ENCODE measurements at places on chromosomes 11 and 22. TPM values are rescaled to one million over a fixed set of nuclear protein-coding genes. Genes with fewer than 3 reads are reported as not detected.

DNA sequence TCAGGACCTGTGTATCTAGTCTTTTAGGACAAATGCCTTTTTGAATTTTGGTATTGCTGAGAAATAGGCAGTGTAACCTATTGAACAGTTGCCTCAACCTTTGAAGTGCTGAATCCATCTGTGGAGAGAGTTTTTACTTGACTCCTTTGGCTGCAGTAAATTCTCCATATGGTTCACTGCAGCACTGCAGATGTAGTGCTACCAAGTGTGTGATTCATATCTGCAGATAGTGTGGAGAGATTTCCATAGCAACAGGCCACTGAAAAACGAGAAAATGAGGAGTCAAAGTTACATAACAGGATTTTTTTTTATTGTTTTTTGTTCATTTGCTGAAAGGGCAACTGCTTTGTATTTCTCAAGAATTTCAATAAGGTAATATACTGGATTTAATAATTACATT lies 356.1 kb downstream of the RAB38 start:
- no peaks in the 10 kb centered on the region for H3K36me3 ChIP-seq
- no peaks in the 10 kb centered on the region for H3K4me1 ChIP-seq
- no peak overlapping the region for H3K4me3 ChIP-seq
- no peak overlapping the region for H3K27ac ChIP-seq
- peak; percentile 76 for DNase-seq

GRCh38 chr11:124302347-124303125 lies 11.2 kb downstream of the OR8D1 start:
- peak; percentile 4 for DNase-seq
- no peaks in the 10 kb centered on the region for H3K36me3 ChIP-seq
- H3K4me3 ChIP-seq: no peak overlapping the region
- H3K27me3 ChIP-seq: no peaks in the 10 kb centered on the region

- H3K4me3 ChIP-seq: no peak overlapping the region
- no peak overlapping the region for H3K27ac ChIP-seq
- H3K27me3 ChIP-seq: no peaks in the 10 kb centered on the region
- DNase-seq: no peak
- H3K4me1 ChIP-seq: peaks cover 2% of the 10 kb centered on the region
- peaks cover 48% of the 10 kb centered on the region for H3K36me3 ChIP-seq
Measured at GRCh38 chr11:64192434-64192833, 6.5 kb downstream of the STIP1 start.

DNA sequence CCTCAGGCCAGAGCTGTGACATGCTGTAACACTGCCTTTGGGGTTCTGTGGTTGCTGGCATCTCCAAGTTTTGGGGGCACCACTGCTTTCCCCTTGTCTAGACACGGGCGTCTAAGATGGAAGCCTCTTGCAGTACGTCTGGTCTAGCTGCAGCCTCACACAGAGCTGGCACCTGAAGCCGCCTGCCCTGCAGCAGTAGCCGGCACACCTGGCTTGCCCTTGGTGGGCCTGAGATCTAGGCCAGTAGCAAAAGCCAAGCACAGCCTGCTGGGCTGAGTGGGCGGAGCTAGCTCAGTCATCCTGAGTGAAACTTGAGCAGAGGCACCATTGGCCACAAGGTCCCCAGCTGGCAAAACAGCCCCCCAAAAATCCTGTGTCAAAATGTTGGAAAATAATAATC lies 154.2 kb downstream of the DLG2 start:
- H3K27me3 ChIP-seq: no peaks in the 10 kb centered on the region
- DNase-seq: no peak
- no peaks in the 10 kb centered on the region for H3K4me1 ChIP-seq
- no peaks in the 10 kb centered on the region for H3K36me3 ChIP-seq
- H3K27ac ChIP-seq: no peak overlapping the region
- no peak overlapping the region for H3K4me3 ChIP-seq

DNA sequence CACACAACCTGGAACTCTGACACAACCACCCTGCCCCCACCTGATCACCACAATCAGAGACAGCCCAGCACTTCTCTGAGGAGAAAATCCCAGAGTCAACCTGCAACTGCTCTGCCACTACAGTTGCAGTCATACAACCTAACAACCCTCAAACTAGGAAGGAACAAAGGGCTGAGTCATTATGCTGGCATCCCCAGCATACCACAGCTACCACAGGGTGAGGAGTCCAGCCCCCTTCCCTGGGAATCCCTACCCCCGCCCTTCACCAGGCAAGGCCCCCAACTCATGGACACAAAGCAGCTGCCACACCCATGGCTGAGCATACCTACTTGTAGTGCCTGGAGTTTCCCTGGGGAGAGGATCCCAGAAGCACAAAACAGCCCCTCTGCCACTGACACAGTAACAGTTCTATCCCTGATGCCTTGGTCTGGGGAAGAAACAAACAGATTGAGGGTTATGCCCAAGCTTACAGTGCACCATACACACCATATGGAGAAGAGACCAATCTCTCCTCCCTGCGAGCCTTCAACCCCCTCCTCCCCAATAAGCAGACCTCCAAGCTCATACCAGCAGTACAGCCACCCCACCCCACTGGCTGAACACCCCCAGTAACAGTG lies 68.5 kb upstream of the C11orf58 start:
- no peaks in the 10 kb centered on the region for H3K36me3 ChIP-seq
- no peaks in the 10 kb centered on the region for H3K4me1 ChIP-seq
- H3K27ac ChIP-seq: no peak overlapping the region
- H3K27me3 ChIP-seq: no peaks in the 10 kb centered on the region

DNA sequence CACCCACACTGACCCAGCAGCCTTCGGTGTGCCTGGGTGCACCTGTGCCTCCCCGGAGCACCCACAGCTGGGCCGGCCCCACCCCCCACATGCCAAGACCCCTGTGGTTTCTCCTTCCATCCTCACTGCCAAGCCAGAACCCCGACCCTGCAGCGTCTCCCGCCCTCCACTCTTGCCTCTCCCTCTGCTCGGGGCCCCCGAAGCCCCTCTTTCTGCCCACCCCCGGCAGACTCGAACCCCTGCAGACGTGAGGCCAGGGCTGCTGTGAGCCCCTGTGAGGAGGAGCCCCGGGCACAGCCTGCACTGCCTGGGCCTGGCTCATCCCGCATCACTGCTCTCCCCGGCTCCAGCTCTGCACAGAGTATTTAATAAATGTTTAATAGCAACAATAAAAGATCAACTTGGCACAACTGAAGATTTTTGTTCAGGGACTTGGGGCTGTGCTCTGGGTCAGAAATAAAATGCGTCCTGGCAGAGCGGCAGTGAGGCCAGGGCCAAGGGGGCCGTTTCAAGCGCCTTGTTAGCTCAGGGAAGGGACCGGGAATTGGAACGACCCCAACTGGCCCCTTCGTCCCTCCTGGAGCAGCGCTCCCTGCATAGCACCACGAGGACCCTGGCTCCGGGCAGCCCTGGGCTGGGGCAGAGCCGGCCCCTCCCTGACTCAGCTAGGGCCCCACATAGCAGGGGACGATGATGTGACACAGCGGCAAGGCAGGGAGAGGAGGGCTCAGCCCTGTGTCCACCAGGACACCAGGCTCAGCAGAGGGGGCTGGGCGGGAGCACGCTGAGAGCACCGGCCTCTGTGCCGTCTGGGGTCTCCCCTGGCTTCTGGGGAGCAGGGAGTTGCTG lies 520.8 kb downstream of the BRD1 start:
- H3K36me3 ChIP-seq: no peaks in the 10 kb centered on the region
- H3K4me1 ChIP-seq: no peaks in the 10 kb centered on the region
- DNase-seq: peak; percentile 28
- H3K4me3 ChIP-seq: no peak overlapping the region

The WBP2NL gene
- 1.0 TPM for total RNA-seq

DNA sequence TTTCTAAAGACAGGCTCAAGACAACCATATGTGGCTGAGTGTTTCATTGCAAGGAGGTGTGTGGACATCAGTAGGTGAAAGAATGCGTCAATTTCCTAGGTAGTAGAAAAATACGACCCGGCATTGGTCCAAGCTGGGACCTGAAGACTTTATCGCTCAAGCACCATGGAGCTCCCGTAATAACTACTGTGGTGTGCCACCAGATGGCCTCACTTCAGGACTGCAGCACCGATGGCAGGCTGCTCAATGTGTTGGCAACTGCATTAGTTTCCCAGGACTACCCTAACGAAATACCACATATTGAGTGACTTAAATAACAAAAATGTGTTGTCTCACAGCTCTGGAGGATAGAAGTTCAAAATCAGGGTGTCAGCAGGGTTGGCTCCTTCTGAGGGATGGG lies 72.4 kb upstream of the FAT3 start:
- no peak overlapping the region for H3K4me3 ChIP-seq
- no peak for DNase-seq
- no peaks in the 10 kb centered on the region for H3K4me1 ChIP-seq
- no peaks in the 10 kb centered on the region for H3K36me3 ChIP-seq
- H3K27me3 ChIP-seq: no peaks in the 10 kb centered on the region

- H3K4me3 ChIP-seq: no peak overlapping the region
- DNase-seq: peak; percentile 96
- H3K4me1 ChIP-seq: peaks cover 41% of the 10 kb centered on the region
- H3K36me3 ChIP-seq: no peaks in the 10 kb centered on the region
- no peaks in the 10 kb centered on the region for H3K27me3 ChIP-seq
- H3K27ac ChIP-seq: peak overlapping the region; percentile 95
Measured at GRCh38 chr11:60840470-60841430, 1.2 kb upstream of the CCDC86 start.

DNA sequence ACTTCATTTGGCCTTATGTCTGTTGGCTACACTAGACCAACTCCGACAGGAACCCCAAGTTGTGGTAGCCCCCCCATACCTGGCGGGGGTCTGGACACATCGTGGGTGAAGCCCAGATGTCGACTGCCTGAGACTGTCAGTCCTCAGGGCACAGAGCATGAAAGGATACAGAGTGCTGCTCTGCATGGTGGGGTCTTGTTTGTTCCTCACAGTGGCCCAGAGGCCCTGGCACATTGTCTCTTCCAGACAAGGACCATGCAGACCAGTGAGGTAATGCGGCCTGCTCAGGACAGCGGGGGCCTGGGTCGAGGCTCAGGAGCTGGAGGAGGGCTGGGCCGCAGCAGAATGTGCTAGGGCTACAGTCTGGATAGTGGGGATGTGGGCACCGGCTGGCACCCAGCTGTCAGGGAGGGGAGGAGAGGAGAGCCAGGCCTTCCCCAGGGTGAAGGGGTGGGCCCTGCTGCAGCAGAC lies 14.6 kb downstream of the CAPN5 start:
- peaks cover 11% of the 10 kb centered on the region for H3K36me3 ChIP-seq
- peaks cover 17% of the 10 kb centered on the region for H3K4me1 ChIP-seq
- DNase-seq: no peak
- H3K27me3 ChIP-seq: no peaks in the 10 kb centered on the region
- H3K4me3 ChIP-seq: no peak overlapping the region
- H3K27ac ChIP-seq: no peak overlapping the region

DNA sequence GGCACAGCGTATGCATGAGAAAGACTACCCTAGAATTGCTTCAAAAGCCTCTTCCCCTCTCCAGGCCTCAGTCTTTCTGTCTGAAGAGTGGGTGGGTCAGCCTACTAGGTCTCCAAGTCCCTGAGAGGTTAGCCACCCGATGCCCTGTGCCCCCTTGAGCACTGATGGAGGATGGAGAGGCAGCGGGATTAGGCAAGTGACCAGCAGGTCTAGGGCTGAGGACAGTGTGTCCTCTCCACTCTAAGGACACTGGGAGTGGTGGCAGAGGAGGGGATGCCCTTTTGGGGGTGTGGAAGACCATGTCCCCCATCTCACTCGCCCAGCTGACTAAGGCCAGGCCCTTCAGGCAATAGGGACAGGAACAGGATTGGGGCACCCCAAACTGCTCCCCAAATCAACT lies 72.2 kb upstream of the WNT11 start:
- H3K4me3 ChIP-seq: no peak overlapping the region
- no peak overlapping the region for H3K27ac ChIP-seq
- peaks cover 3% of the 10 kb centered on the region for H3K27me3 ChIP-seq
- no peaks in the 10 kb centered on the region for H3K36me3 ChIP-seq
- no peak for DNase-seq

DNA sequence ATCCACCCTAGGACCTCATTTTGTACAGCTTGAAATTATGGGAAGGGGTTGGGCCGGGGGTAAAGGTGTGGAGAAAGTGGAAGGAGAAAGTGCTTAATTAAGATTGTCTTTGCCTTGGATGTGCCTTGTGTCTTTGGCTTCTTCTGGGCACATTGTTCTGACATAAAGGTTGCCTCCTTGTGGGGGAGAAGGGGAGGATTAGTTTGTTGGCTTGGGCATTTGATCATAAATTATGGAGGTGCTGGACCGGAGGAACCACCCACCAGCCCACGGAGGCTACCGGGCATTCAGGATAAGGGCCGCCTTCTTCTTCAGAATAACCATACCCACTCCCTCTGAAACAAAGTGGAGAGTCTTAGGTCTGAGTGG lies 1.3 kb downstream of the PAFAH1B2 start:
- peak; percentile 25 for DNase-seq
- H3K27ac ChIP-seq: peak overlapping the region; percentile 92
- no peaks in the 10 kb centered on the region for H3K27me3 ChIP-seq
- peak overlapping the region; percentile 92 for H3K4me3 ChIP-seq
- peaks cover 23% of the 10 kb centered on the region for H3K36me3 ChIP-seq

- H3K27me3 ChIP-seq: no peaks in the 10 kb centered on the region
- peak overlapping the region; percentile 33 for H3K27ac ChIP-seq
- no peak overlapping the region for H3K4me3 ChIP-seq
- H3K36me3 ChIP-seq: peaks cover 25% of the 10 kb centered on the region
- DNase-seq: no peak
- H3K4me1 ChIP-seq: peaks cover 14% of the 10 kb centered on the region
Measured at GRCh38 chr11:6681505-6681904, 1.6 kb downstream of the MRPL17 start.

- peak; percentile 70 for DNase-seq
- H3K4me3 ChIP-seq: no peak overlapping the region
- peak overlapping the region; percentile 3 for H3K27ac ChIP-seq
- no peaks in the 10 kb centered on the region for H3K27me3 ChIP-seq
- peaks cover 12% of the 10 kb centered on the region for H3K4me1 ChIP-seq
Measured at GRCh38 chr22:28813772-28814518, 13.6 kb upstream of the XBP1 start.

The SCGB1D2 gene
- not detected for total RNA-seq

- H3K4me3 ChIP-seq: no peak overlapping the region
- no peaks in the 10 kb centered on the region for H3K4me1 ChIP-seq
- H3K36me3 ChIP-seq: no peaks in the 10 kb centered on the region
- no peak overlapping the region for H3K27ac ChIP-seq
- H3K27me3 ChIP-seq: no peaks in the 10 kb centered on the region
Measured at GRCh38 chr11:106172386-106172991, 95.0 kb downstream of the AASDHPPT start.

GRCh38 chr11:33373636-33374035 lies 116.5 kb downstream of the HIPK3 start:
- H3K4me1 ChIP-seq: peaks cover 10% of the 10 kb centered on the region
- peaks cover 30% of the 10 kb centered on the region for H3K27me3 ChIP-seq
- H3K4me3 ChIP-seq: no peak overlapping the region
- no peaks in the 10 kb centered on the region for H3K36me3 ChIP-seq

- H3K27me3 ChIP-seq: no peaks in the 10 kb centered on the region
- no peaks in the 10 kb centered on the region for H3K4me1 ChIP-seq
- H3K27ac ChIP-seq: no peak overlapping the region
- peak; percentile 15 for DNase-seq
- H3K4me3 ChIP-seq: no peak overlapping the region
Measured at GRCh38 chr11:131430473-131431208, 60.2 kb downstream of the NTM start.

The B4GALNT4 gene
- 14.4 TPM for total RNA-seq

- peaks cover 22% of the 10 kb centered on the region for H3K4me1 ChIP-seq
- no peaks in the 10 kb centered on the region for H3K27me3 ChIP-seq
- peak overlapping the region; percentile 9 for H3K27ac ChIP-seq
- H3K4me3 ChIP-seq: no peak overlapping the region
- peak; percentile 65 for DNase-seq
Measured at GRCh38 chr11:19191530-19192169, 10.1 kb downstream of the CSRP3 start.
